ENCODE measurements at places on chromosomes 6 and 20.

DNA sequence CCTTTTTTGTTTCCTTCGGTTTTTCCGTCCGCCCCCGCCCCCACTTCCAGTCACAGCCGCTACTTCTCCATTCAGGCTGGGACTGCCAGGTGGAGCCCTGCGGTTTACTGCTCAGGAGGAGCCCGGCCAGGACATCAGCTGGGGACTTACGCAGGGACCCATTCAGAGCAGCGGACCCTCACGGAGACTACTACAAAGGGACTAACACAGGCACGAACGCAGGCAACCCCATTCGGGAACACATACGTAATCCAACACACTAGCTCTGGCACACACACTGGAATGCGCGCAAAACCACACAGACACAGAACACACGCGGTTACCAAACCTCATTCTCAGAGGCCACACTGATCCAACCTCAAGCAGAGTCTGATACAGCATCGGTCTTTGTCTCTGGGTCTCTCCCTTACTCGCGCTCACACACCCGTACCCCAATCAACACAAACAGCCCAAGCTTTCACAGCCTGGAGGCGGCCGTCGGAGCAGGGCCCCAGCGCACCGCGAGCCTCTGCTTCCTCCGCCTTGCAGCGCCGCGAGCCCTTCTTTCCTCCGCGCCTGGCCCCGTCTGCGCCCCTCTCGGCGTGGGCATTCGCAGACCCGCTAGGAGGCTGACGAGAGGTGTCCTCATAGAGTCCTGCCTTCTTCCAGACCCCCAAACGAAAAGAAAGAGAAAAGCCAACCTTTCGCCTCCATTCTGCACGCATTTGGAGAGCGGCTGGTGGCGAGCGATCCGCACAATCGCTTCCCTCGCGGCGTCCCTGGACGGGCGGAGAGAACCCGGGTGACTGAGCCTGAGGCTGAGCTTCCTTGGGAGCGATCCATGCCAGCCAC is 1.1 kb upstream of the SLC32A1 start:
- DNase-seq, result no peak

GRCh38 chr6:157575436-157576145 is 194.6 kb downstream of the ZDHHC14 start:
- DNase-seq, result no peak

- no peak for DNase-seq
Observed at GRCh38 chr20:40646361-40646760, 42.7 kb downstream of the MAFB start.

- no peak for DNase-seq
Observed at GRCh38 chr6:50717734-50718457, 4.6 kb downstream of the TFAP2D start.

GRCh38 chr20:7728338-7728737 is 211.9 kb downstream of the HAO1 start:
- no peak for DNase-seq

DNA sequence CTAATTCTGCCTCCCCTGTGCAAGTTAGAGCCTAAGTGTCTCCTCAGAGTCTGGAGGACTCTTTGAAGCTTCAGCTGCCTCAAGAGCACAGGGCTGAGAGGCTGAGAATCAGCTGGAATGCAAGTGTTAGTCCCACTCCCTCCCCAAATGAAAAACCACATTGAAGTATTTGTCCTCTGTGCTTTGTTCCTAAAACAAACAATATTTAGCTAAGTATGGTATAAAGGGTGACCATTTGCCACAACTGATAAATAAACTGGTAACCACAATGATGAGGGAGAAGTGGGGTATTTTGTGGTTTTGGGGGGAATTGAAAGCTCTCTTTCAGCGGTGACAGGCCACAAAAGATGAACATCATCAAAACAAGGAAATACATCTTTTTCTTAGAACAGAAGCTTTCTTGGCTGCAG is 91.7 kb upstream of the HDDC2 start:
- DNase-seq, result no peak

DNA sequence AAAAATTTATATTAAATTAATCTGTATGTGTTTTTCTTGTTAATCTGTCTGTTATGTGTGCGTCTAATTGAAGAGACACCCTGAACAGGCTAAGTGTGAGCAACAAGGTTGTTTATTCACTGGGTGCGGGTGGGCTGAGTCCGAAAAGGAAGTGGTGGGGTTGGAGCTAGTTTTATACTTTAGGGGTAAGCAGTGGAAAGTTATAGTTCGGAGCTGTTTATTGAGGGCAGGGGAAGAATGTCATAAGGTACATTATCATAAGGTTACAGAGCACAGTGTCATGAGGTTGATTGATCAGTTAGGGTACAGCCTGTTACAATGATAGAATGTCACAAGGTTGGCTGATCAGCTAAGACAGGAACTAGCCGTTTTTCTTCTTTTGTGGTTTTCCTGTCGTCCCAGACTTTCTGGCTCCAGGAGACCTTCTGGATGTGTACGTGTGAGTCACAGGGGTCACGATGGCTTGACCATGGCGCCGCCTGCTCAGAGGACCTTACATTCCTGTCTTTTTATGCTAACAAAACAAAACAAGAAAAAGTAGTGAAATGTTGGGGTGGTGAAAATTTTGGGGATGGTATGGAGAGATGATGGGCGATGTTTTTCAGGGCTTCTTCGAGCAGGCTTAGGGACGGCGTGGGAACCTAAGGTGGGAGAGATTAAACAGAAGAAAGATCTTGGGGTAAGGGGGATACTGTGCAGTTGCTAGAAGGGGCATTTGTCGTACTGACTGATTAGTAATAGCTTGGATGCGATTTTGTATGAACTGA is 754.0 kb upstream of the ADGRB3 start:
- no peak for DNase-seq

- no peak for DNase-seq
Observed at GRCh38 chr6:117906958-117907600, at the start of gene SLC35F1. TSS of gene SLC35F1 (plus strand) at chr6:117907264.

DNA sequence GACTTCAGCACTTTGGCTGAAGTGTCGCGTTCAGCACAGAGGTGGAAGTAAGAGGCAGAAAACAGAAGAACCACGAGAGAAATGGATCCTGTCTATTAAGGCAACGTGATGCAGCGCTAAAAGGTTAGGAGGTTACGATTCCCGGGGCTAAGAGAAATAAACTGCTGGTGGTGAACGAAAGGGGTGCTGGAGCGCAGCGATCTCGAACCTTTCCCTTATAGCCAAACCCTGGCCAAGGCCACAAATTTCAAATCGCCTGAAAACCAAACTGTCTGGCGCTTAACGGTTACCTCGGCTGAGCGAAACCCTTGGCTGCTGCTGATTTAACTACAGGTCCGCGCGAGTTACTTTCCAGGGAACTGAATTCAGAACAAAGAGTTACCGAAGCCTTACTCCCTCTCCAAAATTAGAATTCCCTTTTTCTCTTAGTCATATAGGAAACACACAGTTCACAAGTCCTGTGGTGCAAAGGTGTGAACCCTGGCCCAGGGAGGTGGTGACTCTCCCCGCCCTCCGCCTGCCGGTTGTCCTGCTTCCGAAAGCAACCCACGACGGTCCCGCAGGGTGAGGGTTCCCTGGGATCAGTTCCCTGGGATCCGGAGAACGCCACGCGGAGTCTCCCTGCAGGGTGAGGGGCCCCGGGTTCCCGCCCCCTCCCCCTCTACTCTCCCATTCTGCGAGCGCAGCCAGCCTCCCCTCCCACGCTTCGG is 1.3 kb upstream of the SLC35D3 start:
- no peak for DNase-seq

DNA sequence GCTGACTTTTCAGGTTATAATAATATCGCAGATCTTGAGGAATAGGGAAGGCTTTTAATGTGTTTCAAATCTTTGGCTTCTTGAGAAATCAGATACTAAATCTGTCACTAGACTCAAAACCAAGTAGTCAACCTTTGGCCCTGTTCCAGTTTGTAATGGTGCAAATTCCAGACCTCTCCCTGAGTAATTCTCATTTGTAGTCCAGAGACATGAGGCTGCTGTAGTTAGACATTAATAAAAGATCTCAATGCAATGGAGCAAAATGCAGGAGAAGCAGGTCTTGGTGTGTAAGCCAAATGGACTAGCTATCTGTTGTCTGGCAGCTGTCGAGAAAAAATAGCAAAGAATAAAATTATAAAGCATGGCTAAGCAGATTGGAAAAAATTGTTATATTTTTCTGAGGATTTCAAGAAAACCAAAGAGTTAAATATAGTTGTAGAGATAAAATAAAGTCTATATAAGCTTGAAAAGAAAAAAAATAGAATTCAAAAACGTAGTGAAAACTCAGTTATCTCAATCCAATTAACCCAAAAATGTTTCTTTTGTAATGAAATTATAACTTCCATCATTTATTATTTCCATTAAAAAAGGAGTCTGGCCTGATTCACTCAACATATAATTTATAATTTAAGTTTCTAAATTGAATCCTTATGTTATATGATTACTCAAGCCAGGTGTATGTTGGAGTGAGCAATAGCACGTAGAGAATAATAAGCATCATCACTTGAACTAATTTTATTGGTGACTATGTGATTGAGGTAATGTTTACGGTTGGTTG is 161.5 kb upstream of the ADGRB3 start:
- DNase-seq, result no peak

- DNase-seq, result no peak
Observed at GRCh38 chr6:39037707-39038106, 10.9 kb upstream of the GLP1R start.

GRCh38 chr6:167731731-167732422 is 94.8 kb upstream of the AFDN start:
- no peak for DNase-seq

DNA sequence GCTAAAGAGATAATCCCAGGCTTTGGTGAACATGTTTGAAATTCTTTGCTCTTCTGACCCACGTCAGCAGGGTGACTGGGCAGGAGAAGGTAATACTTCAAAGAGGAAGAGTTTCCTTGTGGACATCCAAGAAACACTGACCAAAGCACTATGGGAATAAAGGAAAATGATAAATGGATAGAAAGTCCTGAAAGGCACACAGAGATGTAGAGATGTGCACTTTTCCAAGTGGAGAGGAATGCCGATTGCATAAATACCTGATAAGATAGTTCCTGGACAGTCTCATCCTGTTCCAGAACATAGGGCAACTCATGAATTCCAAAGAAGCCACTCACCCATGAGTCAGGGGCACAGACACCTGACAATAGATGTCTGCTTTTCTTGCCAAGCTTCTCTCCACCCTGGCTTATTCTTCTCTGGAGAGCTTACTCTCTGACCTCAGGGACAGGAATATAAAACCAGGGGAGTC is 191.3 kb upstream of the FOXA2 start:
- no peak for DNase-seq

DNA sequence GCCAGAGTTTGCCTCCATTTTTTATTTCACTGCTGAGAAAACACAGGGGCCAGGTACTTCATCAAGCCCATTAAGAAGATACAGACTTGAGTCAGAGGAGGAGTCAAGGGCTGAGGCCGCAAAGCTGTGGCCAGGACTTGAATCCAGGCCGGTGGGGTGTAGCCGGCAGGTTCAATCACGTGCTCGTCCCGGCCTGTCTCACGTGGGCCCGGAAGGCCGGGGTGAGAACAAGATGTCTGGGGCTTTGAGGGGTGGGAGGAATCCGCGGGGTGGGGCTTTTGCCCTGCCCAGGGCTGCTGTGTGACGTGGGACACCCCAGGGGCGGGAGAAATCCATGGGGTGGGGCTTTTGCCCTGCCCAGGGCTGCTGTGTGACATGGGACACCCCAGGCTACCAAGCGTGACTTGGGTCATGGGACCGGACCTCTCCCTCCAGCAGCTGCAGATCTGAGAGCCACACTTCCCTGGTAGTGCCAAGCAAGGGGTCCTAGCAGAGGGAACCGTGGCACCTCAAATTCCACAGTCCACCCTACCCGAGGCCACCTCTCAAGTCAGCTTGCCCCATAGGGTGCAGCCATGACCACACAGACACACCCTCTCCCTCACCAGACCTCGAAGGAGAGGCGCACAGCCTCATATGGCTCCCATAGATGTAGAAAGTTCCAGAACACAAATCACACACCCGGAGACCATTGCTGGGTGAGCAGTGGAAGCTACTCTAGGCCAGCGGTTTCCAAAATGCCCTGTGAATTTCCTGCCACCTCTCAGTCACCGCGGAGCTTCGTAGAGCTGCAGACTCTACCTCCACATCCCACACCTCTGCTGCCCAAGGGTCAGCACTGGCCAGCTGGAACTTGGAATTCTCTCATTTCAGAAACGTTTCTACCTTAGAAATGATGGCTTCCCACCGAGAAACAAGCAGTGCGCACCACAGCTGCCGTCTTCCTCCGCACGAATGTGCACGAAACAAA is 156.1 kb downstream of the DLL1 start:
- no peak for DNase-seq

DNA sequence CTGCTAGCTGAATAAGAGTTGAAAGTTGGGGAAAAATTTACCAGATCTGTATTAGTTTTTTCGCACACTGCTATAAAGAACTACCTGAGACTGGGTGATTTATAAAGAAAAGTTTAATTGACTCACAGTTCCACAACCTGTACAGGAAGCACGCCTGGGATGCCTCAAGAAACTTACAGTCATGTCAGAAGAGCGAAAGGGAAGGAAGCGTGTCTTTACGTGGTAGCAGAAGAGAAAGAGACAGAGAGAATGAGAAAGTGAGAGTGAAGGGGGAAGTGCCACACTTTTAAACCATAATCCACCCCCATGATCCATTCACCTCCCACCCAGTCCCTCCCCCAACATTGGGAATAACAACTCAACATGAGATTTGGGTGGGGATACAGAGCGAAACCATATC is 79.6 kb downstream of the KHDC1L start:
- DNase-seq, result no peak

DNA sequence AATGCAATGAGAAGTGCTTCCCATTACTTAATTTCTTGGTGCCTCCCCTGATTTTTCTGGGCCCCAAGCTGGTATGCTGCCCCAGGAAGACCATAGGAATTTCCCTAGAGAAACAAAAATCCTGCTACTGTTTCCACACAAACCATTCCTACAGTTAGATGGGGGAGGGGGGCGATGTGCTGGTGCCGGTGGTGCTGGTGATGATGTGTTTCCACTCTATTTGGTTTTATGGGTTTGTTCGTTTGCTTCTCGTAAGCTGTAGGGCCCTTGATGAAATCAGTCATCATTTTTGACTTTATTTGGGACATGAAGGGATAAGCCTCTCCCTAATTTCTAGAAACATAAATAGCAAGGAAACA is 105.1 kb downstream of the MKKS start:
- DNase-seq, result no peak

Data from effector memory CD8-positive, alpha-beta T cell (primary cell).